ENCODE measurements at places on chromosomes 4 and X.

GRCh38 chrX:103124284-103124683, 31.3 kb upstream of the NXF3 start:
- DNase-seq = no peak

DNA sequence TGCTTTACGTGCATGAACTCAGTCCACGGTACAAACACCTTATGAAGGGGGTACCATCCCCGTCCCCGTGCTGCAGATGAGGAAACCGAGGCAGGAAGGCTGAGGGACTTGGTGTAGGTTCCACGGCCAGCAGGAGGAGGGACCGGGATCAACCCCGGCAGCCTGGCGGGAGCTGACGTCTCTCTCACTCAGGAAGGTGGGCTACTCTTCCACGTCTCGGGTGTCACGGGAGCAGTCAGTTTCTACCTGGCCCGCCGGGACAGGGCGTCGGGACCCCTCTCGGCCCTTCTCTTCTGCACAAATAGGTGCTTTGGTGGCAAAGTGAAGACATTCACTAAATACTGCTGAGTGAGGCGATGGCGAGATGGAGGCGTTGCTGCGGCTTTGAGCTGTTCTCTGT, 53.3 kb downstream of the ACOX3 start:
- no peak for DNase-seq

DNA sequence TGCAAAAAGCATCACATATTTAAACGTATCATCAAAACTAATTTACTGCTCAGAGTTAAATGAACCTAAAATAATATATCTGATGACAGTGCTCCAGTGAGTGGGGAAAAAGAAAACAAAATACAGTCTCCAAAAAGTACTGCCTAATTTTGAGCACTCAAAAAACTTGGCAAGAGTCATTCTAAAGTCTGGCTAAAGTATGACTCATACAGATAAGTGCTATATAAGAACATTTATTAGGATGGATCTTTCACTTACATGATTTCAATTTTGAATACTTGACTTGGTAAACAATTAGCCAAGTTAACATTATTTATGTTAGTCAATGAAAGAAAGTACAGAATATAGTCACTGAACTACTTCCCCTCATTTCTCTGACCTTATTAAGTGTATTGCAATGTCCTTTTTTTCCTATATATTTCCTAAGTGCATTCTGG, 27.2 kb downstream of the FBXO8 start:
- no peak for DNase-seq

DNA sequence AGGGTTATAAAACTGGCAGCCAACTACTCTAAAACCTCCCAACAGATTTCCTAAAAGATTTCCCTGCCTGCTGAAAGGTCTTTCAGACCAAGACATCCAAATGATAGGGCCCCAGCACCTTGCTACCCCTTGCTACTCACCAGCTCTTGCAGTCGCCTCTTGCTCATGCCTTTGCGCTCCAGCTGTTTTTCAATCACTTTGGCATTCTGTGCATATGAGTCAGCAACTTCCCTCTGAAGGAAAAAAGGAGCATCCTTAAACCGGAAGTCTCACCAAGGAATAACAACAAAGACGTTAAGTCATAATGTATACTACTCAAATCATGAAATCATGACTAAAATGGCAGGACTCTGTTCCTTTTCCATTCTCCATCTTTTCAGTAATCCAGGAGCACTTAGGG, 24.0 kb downstream of the STEEP1 start:
- DNase-seq = no peak

DNA sequence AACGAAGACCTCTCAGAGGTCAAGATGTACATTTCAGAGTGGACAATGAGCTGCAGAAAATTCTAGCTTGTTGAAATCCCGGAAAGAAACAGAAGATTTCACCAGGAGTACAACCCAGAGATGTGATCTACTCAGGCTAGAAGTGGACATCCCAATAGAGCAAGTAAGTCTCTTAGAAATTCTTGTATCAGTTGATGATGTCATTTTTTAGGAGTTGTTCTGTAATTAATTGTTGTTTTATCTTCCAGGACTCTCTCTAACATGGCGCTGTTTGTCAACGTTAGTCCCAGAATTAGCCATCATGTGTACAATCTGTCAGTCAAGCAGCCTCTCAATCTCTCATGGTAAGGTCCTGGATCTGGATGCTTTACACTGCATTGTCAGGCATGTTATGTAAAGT, 174.4 kb downstream of the GRIA3 start:
- DNase-seq = no peak

- no peak for DNase-seq
Measured at GRCh38 chr4:8547108-8547911, 32.9 kb upstream of the GPR78 start.

DNA sequence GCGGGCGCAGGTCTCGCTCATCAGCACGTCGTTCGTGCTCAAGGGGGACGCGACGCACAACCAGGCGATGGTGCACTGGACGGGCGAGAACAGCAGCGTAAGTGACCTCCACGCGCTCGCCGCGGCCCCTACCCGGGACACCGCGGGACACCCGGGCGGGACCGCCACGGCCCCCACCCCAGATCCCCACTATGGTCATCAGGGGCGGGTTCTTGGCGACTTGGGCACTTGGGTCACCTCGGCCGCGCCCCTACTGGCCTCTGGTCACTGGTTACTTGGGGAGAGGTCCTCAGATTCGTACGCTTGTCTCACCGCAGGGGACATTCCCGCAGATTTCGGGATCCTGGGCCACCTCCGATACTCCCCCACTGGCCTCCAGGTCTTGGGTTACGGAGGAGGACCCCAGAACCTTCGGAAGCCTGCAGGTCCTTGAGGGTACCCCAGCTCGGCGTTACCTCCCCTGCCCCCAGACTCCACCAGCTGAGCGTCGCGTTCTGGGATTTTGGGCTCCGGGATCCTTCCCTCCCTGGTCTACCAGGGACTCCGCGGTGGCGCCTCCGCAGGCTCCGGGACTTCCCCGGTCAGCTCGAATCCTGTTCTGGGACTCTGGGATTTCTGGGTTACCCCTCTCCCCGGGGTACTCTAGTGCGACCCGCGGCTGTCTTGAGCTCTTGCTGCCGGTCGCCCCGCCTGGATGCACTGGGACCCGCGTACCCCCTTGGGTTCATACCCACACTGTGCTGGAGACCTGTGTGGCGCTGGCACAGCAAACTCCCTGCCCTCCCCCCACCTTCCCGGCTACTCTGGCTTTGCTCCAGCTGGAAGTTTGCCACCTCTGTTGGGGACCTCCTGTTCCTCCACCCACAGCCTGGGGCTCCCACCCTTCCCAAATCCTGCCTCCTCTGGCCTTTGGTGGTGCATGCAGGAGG, 956 bp downstream of the SORCS2 start:
- no peak for DNase-seq

- no peak for DNase-seq
Measured at GRCh38 chr4:184722798-184723197, 11.1 kb downstream of the CENPU start.

DNA sequence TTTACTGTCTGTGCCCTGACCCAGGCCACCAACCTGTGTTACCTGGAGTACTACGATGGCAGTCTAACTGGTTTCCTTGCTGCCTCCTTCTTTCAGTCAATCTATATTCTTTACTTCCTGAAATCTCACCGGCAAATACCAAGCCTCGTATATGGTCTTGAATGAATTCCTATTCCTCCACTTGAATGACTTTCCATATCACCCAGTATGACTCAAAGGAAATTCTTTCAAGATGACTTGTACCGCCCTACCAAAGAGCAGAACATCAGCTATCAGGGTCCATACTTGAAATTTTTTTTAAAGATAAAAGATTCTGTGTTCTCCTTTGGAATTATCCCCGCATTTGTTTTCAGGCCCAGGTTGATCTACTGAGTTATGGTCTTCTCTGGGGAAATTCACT, 378.0 kb downstream of the AFF2 start:
- DNase-seq = no peak

DNA sequence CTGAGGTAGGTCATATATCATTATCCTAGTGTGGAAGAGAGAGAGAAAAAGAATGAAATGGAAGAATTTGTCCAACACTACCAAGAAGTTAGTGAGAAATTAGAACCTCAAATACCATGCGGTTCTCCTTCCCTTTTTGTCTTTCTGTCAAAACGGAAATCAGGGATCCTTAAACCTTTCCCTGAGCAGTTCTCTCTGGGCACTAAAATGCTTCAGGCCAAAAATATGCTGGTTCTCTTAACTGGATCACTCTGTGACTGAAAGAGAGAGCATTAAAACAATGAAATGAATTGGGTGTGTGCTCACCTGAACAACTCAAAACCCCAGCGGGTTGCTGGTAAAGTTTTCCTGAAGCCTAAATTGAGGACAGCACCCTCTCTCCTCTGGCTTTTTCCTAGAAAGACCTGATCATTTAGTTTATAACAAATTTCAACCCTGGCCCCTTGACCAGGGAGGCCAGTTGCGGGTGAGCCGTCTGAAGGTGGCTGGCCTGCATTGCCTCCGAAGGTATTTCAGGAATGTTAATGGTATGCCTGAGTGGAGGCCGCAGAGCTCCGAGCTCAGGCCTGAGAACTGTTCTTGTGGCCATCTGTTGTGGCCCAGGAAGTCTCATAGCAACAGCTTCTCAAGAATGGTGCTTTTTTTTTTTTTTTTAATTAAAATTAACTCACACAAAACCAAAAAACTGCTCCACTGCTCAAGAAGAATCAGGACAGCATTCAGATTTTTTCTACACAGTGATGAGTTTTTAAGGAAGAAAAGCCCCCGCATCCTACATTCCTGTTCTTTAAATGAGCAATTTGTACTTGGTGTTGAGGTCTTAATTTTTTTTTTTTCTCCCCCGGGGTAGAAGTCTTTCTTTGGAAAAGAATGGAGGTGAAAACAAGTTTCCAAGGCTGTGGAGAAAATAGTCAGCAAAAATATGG, 155.1 kb downstream of the SHROOM3 start:
- DNase-seq = no peak

- DNase-seq = no peak
Measured at GRCh38 chr4:125313497-125313896, 1.3 kb upstream of the FAT4 start.

GRCh38 chr4:88975958-88976774, 80.8 kb downstream of the FAM13A start:
- DNase-seq = no peak

DNA sequence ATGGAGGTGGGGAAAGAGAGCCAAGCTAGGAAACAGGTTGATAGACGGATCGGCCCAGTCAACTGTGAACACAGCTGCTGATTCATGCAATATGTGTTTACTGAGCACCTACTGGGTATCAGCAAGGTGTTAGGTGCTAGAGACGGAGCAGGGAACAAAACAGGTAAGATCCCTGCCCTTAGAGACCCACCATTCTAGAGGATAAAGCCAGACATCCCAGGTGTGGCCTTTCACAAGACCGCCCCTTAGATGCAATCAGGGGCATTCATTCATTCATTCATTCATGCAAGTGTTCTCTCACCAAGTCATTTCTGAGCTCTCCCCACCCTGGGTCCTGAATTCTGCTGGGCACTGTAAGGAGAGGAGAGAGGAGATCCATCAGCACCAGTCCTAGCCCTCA, 20.2 kb upstream of the MTM1 start:
- DNase-seq = no peak

GRCh38 chrX:53186351-53186750, 38.7 kb downstream of the KDM5C start:
- no peak for DNase-seq

- no peak for DNase-seq
Measured at GRCh38 chr4:55183926-55184599, 58.7 kb upstream of the KDR start.

DNA sequence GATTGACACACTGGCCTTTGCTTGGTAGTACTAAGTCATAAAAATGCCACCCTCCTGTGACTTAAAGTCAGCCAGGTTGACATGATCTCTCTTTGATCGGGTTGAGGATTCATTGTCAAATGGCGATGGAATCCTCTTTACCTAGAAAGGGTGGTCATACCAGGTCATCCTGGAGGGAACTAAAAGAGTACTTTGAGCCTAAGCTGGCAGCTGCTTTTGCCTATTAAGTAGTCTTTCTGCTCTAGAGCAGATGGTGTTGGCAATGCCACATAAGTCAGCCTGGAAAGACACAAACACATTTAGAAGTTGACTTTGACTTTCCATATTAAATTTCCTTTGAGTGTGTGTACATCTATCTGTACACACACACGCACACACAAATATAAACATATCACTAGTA, 39.2 kb upstream of the C4orf54 start:
- no peak for DNase-seq

DNA sequence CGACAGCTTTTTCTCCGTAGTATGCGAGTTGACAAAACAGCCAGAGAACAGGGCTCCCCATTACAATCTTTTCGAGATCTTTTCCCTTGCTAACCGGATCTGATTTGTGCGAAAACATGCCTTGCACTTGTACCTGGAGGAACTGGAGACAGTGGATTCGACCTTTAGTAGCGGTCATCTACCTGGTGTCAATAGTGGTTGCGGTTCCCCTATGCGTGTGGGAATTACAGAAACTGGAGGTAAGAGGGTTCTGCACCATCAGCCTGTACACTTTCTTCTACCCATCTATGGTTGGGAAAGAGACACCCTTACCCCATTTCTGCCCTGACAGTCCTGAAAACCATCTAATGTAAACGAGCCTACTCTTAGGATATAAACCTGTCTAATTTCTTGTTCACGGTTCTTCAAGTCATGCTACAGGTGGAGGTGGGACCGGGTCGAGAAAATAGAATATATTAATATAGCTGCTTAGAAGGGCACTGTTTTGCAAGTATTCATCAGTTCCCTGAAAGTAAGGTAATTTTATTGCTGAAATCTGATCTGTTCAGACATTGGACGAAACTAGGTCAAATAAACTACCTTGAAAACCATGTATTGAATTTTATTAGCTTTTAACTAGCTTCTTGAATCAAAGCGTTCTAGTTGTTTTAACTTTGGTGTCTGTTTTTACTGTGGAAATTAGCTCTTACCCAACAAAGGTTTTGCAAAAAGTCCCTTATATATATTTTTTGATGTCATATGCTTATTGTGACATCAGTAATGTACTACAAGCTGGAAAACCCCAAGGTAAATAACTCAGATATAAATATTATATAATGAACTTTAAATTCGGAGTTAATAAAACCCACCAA, 869 bp downstream of the TMEM184C start:
- no peak for DNase-seq

GRCh38 chr4:78020677-78021076, 36.4 kb upstream of the FRAS1 start:
- no peak for DNase-seq

- no peak for DNase-seq
Measured at GRCh38 chr4:127379499-127379898, 253.3 kb upstream of the INTU start.

All from stimulated activated CD4-positive, alpha-beta T cell treated with anti-CD3 and anti-CD28 coated beads, TNF-alpha, amount 100 ng/mL, for 1 hour (primary cell).